Motor neuron (in vitro differentiated cells): ENCODE measurements at places on chromosomes 3 and 15. TPM values are rescaled to one million over a fixed set of nuclear protein-coding genes. Genes with fewer than 3 reads are reported as not detected.

DNA sequence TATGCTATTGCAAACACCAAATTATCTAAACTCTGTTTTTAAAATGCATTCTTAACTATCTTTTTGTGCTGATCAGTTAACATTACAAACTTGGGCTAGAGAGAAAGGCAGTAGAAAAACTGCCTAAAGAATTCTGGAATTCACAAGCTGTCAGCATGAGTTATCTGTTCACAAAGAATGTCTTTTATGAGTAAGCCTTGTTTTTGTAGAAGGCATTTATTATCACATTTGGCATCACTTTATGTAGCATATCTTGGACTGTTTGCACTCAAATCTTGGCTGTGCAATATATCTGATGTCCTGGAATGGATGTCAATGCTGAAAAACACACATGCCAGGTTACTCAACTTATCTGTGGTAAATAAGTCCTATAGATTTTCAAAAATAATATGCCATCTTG, 15.5 kb upstream of the BCHE start:
- peak; percentile 59 for ATAC-seq

Gene ITIH1
- 1.0 and 1.1 TPM in 2 replicates for total RNA-seq

DNA sequence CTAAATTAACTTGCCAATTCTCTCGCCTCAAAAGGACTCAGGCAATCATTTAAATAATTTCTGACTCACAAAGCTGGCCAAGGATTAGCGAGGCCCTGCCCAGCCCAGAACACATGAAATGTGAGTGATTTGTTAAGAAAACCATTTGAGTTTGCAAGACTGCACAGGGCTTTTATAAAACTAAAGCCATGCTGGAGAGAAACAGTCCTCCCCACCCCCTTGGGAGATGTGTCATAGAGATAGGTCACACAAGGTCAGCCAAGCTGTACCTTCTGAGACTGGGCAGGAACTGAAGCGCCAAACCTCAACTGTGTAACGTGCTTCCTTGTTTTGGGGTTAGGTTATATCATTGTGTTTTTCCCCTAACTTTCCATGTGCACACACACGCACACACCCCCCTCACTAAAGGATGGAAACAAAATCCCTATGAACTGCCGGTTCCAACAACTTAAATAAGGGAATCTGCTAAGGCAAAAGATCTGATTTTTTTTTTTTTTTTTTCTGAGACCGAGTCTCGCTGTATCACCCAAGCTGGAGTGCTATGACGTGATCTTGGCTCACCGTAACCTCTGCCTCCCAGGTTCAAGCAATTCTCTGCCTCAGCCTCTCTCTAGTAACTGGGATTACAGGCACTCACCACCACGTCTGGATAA, 8.1 kb downstream of the SPATA12 start:
- ATAC-seq: peak; percentile 96

Gene NRROS
- 0.23 and 0.42 TPM in 2 replicates for total RNA-seq

GRCh38 chr15:98758224-98758623, 109.9 kb downstream of the IGF1R start:
- ATAC-seq: no peak

GRCh38 chr3:133136114-133137041, 98.2 kb downstream of the TMEM108 start:
- ATAC-seq: peak; percentile 48
